Stimulated activated CD4-positive, alpha-beta T cell treated with anti-CD3 and anti-CD28 coated beads, Interleukin-12 subunit alpha, Interleukin-12 subunit beta, amount 100 ng/mL, for 24 hours (primary cell): ENCODE measurements at places on chromosomes 12 and 14.
A peak's percentile ranks its signal among the peaks of the same experiment; 100 is the strongest.

DNA sequence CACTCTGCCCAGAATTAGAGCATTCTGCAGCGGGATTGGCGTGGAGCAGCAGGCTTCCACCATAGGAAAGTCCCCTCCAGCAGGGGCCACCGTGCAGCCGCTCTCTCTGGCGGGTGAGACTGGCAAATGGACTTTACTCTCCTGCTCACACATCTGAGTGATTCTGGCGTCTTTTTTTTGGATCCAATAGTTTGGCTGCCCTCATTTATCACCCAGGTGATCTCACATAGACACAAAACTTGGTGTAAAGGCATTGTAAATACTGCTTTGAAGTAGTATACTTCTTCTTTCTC is 130.3 kb downstream of the TGFB3 start:
- DNase-seq, result no peak

- no peak for DNase-seq
Observed at GRCh38 chr12:109423392-109423791, 53.7 kb downstream of the KCTD10 start.

DNA sequence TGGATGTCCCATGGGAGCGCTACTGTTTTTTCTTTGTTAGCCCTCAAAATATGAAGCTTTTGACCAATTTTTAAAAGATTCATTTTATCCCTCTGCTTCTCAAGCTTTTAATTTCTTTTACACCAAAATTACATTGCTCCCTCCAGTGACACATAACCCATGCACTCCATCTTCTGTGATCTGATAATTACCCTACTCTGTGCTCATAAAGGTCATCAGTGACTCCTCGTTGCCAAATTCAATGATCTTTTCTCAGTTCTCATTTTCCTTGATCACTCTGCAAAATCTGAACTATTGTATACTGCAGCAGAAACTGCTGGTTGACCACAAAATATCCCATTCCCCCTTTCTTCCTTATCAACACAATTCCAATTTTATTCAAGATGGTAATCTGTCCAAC is 8.7 kb upstream of the PTGDR start:
- no peak for DNase-seq

DNA sequence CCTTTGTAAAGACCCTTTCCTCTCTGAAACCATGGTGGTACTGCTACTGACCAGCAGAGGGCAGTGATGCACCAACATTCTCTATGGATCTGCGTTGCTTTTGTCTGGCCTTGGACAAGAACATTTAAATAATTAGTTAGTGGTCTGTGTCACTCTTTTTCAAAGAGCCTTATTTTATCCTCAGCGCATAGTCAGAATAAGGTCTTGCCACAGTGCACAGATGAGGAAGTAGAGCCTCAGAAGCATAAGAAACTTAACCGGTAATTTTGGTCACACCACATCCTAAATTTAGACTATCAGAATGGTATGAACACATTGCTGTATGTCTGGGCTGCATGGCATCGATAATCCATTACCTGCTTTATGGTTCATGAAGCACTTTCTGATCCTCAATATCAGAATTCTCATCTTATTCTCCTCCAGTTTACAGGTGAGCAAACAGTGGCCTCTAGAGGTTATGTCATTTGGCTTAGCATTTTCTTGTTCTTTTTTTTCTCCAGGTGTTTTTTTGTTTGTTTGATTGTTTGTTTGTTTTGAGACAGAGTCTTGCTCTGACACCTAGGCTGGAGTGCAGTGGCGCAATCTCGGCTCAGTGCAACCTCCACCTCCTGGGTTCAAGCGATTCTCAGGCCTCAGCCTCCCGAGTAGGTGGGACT is 23.7 kb upstream of the IFT81 start:
- peak; percentile 59 for DNase-seq

DNA sequence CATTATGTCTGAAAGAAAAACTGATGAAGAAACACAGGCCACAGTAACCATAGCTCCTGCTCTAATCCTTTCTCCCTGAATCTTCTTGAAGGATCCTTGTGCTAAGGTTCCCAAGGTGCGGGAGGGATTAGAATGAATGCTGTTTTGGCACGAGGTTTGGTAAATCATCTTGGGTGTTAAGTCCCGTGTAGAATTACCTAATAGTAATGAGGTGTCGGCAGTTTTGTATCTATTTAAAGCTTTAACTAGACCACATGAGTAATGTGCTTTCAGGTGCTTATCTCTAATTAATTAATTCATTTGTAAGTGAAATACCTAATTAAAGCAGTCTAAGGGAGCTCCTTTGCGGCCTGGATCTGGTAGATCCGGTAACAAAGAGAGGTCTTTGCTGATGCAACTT is 53.9 kb downstream of the GNG2 start:
- no peak for DNase-seq

DNA sequence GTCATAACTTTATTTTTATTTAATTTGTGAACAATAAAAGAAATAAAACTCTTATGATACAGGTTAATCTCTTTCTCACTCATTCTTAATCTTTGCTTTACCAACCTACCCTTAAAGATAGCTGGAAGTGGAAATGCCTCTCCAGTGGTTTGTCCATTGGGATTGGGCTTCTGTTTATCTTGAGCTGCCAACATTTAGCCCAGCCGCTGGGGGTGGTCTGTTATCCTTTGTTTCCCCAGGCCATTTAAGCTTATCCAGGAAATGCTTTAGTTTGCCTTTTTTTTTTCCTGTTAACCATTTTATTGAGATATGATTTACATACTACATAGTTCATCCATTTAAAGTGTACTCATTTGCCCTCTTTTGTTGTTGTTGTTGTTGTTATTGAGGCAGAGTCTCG is 8.2 kb downstream of the TDG start:
- no peak for DNase-seq

- DNase-seq, result peak; percentile 39
Observed at GRCh38 chr12:100199347-100200149, 1.1 kb upstream of the ACTR6 start.

DNA sequence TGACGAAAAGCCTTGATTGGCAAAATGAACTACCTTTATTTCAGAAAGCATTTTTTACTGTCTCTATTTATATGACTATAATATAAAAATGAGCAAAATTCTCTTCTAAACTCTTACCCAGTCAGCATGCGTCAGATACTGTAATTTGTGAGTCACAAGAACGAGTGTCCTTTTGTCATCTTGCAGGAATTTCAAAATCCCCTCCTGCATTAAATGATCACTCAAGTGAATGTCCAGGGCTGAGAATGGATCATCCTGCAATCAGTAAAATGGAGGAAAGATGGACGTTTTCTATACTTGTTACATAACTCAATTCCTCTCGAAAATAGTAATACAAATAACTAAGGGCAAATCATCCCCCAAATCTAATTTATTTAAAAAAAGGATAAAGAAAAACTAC is 77.7 kb upstream of the KCNJ8 start:
- DNase-seq, result no peak

- DNase-seq, result peak; percentile 42
Observed at GRCh38 chr12:47361389-47362021, 281.7 kb upstream of the AMIGO2 start.

DNA sequence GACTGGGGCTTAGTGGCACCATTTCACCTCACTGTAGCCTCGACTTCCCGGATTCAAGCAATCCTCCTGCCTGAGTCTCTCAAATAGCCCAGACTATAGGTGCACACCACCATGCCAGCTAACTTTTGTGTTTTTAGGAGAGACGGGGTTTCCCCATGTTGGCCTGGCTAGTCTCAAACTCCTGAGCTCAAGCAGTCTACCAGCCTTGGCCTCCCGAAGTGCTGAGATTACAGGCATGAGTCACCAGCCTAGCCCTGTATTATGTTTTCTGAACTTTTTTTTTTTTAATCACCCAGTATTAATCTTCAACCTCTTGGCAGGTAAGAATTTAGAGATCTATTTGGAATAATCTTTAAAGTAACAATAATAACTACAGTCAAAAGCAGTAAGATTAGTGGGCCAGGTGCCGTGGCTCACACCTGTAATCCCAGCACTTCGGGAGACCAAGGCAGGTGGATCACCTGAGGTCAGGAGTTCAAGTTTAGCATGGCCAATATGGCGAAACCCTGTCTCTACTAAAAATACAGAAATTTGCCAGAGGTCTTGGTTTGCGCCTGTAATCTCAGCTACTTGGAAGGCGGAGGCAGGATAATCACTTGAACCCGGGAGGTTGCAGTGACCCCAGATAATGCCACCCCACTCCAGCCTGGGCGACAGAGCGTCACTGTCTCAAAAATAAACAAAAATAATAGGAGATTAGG is 8.6 kb downstream of the NANOG start:
- no peak for DNase-seq

DNA sequence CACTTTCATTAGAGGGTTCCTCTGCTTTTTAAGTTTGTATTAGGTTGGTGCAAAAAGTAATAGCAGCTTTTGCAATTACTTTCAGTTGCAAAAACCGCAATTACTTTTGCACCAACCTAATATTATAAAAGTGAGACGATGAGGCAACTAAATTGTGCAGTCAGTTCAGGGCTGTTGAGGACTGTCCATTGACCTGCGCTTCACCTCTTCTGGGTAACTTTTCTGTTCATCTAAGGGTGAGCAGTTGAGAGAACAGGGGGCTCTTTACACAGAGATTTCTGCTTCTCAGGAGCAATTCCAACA is 191.3 kb downstream of the AACS start:
- DNase-seq, result no peak

DNA sequence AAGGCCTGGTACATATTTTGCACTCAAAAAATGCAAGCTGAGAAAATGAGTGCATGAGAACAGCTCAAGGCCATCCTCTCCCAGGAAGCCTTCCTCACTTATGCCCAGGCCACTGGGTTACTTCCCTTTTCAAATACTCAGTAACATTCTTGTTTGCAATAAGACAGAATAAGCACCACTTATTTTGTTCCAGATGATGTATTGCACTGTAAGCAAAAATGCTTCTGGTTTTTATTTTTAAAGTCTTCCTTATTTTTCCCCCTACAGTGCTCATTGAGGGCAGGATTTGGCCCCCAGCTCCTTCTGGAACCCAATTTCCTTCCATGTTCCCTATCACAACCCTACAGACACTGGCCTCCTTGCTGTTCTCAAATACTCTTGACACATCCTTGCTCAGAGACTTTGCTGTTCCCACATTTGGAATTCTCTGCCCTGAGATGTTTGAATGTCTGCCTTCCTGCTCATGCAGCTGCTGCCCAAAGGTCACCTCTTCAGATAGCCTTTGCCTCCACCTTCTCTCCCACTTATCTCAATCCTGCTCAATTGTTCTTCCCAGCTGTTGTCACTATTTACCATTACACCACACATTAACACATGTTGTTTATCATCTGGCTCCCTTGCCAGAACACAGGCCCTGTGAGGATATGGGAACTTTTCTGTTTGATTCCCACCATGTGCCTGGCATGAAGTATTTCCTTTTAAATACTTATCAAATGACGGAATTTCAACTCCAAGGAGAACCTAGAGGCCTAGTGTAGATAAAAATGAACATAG is 49.9 kb downstream of the IFNG start:
- no peak for DNase-seq

GRCh38 chr12:124743479-124744272 is 120.0 kb downstream of the SCARB1 start:
- DNase-seq, result no peak

DNA sequence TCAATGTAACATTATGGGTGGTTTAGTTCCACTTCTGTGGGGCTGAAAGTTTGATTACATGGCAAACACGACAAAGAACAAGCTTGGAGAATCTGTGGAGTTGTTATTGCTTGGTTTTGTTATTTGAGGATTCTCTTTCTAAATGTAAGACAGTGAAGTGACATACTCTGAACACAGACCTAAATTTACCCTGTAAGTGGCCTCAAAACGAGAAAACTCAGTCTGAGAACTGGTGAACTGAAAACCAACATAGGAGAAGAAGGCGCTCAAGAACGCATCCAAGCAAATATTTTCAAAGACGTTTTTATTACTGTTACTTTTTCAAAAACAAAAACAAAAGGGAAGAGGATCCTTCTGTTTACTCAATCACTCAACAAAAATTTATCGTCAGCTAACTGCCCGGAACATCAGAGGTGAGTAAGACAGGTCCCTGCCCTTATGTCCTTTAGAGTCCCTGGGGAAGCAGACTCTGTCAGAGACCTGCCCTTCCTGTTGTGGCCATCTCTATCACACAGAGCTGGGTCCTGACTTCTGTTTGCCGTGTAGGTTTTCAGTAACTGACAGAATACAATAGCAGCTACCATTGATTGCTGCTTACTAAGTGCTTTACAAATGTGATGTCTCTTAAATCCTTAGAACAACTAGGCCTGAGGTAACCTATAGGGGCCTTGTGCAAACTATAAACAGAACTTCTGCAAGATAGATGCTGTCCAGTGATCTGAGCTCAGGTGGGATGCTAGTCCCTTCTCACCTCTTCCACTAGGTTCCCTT is 79.3 kb upstream of the C12orf71 start:
- DNase-seq, result no peak

DNA sequence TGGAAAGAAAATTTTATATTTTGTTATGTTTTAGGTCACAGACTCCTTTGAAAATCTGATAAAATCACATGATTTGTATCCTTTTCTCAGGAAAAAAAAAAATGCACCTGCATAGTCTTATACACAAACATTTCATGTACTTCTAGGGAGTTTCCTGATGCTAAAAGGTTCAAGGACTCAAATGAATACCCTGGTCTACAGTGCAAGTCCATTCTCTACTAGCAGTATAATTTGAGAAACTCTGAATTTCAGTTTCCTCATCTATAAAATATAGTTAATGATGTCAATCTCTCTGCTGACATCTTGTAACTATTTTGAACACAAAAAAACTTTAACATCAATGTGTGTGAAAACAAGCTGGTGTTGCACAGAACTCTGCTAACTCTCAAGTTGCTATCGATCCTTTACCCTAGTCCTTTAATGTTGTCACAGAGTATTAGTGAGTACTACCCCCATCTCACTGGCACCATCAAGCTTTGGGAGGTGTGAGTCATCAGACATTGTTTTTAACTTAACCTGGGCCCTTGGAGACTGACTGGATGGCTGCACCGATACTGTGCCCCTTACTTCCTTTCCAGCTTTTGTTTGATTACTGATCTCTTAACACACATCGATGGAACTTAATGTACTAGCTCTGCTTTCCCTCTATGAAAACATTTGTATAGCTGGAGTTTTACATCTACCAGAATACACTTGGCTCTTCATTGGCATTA is 251.9 kb upstream of the SOX5 start:
- DNase-seq, result no peak

DNA sequence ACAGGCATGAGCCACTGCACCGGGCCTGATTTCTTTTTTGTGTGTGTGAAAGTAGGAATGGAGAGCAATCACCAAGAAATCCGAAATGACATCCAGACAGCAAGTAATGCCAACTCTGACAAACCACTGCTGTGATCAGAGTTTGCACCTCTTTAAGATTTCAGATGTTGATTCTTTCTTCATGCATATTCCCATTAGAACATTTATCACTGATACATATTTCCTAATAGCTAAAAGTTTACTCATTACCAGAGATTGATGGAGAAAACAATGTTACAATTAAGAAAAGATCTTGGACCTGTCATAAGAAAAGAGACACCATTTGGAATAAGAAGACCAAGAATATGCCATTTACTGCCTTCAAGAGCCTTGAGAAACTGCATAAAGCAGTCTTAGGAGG is 217.0 kb upstream of the MGAT4C start:
- DNase-seq, result no peak
